Purkinje cell (primary cell): ENCODE measurements at places on chromosomes 13 and 19. TPM values are rescaled to one million over a fixed set of nuclear protein-coding genes. Genes with fewer than 3 reads are reported as not detected.

VAV1 gene
- 0.12 TPM in 1 of 2 replicates, not detected in the other for polyA plus RNA-seq

TBXA2R gene
- not detected in 2 replicates for polyA plus RNA-seq

ZNF135 gene
- 5.3 and 5.6 TPM in 2 replicates for polyA plus RNA-seq

IL4I1 gene
- polyA plus RNA-seq, result not detected in 2 replicates

F10 gene
- 0.55 TPM in 1 of 2 replicates, not detected in the other for polyA plus RNA-seq

NKPD1 gene
- polyA plus RNA-seq, result not detected in 2 replicates

CAPN12 gene
- 1.8 and 4.4 TPM in 2 replicates for polyA plus RNA-seq

TNFRSF19 gene
- 0.32 and 1.0 TPM in 2 replicates for polyA plus RNA-seq

SGCG gene
- not detected in 2 replicates for polyA plus RNA-seq

TMEM86B gene
- polyA plus RNA-seq, result 0.27 and 1.3 TPM in 2 replicates

DOCK9 gene
- 94.1 and 128 TPM in 2 replicates for polyA plus RNA-seq

RFPL4AL1 gene
- polyA plus RNA-seq, result not detected in 2 replicates

ZGLP1 gene
- not detected in 2 replicates for polyA plus RNA-seq

SHISA7 gene
- polyA plus RNA-seq, result 0.62 TPM in 1 of 2 replicates, not detected in the other

ANKRD10 gene
- 49.4 and 49.8 TPM in 2 replicates for polyA plus RNA-seq

SPATA13 gene
- 2.2 and 3.7 TPM in 2 replicates for polyA plus RNA-seq

ZDHHC20 gene
- 11.6 and 13.4 TPM in 2 replicates for polyA plus RNA-seq

ARHGEF7 gene
- polyA plus RNA-seq, result 17.4 and 22.2 TPM in 2 replicates

SIGLEC7 gene
- polyA plus RNA-seq, result not detected in 2 replicates

PEAK3 gene
- polyA plus RNA-seq, result not detected in 2 replicates

CNN1 gene
- not detected in 2 replicates for polyA plus RNA-seq
